ENCODE measurements at places on chromosomes 7 and 10.

DNA sequence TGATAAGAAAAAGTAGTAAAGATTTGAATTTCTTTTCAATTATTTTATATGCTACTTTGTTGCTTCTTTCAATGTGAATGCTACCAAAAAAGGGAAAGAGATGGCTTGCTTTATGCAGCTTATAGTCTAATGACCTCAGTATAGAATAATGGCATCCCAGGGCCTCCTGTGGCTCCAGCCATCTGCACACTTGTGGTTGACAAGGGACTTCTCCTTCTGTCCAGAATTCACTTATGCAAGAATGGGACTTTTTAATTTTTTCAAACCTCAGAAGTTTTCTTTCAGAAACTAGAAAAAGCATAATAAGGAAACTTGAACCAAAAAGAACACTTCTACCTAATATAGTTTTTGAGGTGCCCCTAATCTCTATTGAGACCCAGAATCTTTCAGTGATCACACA, 310.9 kb downstream of the CTNNA3 start:
- no peak for DNase-seq

GRCh38 chr7:102119213-102119651, 167.4 kb upstream of the SH2B2 start:
- no peak for DNase-seq

GRCh38 chr10:48377751-48378530, 71.5 kb downstream of the MAPK8 start:
- DNase-seq, result no peak

DNA sequence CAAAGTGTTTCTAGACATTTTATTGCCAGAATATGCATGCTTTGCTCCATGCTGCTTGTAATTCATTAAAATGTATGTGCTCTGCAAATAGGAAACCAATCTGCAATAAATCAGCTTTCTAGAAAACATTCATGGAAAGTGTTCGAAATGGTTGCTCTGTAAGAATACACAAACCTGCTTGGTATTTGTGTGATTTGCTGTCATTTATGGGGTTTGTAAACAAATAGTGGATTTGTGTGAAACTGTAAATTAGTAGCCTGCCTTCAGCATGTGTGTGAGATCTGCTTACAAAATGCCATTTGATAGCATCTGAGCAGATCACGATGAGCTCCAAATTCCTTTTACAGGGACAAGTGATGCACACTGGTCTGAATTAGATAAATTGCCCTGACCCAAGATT, 219.0 kb upstream of the CSTF2T start:
- no peak for DNase-seq

DNA sequence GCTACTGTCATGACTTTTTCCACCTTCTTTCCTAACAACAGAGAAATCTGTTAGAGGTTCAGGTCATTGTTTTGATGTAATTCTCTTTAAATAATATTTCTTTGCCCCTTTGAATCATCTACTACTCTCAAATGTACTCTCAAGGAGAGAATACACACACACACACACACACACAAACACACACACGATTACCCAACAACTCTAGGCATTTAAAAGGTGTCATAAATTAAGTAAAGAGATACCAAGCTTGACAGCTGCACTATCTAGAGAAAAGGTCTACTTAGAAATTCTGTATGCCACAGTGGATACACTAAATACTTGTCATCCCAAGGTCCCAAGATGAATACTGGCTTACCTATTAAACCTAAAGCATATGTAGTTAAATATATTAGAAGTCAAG, 4.8 kb downstream of the PANK1 start:
- DNase-seq, result no peak

GRCh38 chr10:58473976-58474375, 38.7 kb upstream of the BICC1 start:
- no peak for DNase-seq

GRCh38 chr10:29785701-29786100, 150.9 kb upstream of the SVIL start:
- no peak for DNase-seq

- no peak for DNase-seq
Measured at GRCh38 chr10:7410301-7410861, 453 bp downstream of the SFMBT2 start.

GRCh38 chr7:73482746-73483145, 39.3 kb downstream of the BAZ1B start:
- DNase-seq, result no peak

DNA sequence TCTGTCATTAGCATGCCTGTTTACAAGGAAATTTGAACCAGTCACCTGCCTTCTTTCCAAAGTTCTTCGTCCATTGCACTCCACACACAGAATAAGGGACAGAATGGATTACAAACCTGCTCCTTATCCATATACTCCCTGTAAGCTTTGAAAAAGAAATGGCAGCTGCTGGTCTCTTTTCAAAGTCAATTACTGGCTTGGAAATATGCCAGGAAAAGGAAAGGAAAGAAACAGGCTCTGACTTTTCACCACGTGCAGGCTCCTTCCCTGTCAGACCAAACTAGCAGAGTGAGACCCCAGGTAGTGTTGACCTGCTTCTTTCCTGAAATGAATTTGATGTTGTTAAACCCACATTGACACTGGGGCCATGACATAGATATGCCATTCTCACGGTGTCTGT, 84.5 kb downstream of the LHFPL3 start:
- no peak for DNase-seq

DNA sequence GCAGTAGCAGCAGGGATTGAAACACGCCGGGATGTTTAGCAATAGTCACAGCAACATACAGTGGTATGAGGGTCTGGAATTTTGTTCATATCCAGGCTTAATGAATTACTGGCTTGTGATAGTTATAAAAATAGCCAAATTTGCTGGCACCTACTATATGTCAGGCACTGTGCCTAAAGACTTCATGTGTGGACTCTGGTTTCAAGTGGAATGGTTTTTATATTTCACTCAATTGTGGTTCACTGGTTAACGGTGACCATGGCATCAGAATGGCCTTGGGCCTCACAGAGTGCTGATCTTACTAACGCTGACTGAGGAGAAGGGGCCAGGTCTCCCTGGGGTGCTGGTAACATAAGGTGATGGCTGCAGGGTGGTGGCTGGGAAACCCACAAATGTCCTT, 55.7 kb downstream of the CELF2 start:
- DNase-seq, result no peak

DNA sequence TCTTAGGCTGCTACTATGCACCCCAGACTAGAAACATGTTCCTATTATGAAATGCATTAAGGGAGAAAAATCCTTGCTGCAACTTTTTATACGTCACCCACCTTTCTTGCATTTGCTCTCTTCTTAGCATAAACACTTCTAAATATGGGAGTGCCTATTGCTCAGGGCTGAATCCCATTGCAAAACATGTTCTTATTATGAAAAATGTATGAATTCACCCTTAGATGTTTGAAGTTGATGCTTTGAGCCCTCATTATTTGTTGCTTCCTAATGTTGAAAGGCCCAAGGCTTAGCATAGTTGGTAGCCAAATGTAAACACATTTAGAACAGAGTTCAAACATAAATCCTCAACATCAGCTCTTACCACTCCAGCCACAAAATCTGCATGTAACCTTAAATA, 52.8 kb downstream of the BMPER start:
- DNase-seq, result no peak

DNA sequence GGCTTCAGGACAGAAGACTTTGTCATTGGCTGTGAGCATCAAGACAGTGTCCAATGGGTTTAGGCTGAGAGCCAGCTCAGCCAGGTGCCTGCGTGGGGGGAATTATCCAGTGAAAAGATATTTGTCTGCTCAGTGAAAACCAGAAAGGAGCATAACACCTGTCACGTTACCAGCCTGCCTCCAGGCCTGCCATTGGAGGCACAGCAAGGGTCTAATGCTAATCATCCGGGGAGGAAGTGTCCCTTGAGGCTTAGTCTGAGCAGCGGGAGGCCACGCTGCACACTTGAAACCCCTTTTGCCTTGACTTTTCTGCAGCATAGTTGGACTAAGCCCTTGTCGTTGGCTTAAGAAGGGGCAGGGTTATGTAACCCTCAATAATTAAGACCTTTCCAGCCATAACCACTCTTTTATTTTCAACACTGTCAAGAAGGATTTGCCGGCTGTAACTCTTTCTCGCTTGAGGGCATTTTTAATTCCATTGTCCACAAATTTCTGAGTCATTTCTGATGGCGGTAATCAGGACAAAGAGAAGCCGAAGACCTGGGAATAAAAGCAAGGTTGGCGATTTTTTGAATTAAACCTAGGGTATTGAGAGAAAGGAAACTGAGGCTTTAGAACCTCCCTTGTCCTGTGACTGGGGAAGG, 639.6 kb upstream of the FOXK1 start:
- DNase-seq, result no peak

GRCh38 chr10:97574374-97575126, 2.0 kb downstream of the ANKRD2 start:
- no peak for DNase-seq

DNA sequence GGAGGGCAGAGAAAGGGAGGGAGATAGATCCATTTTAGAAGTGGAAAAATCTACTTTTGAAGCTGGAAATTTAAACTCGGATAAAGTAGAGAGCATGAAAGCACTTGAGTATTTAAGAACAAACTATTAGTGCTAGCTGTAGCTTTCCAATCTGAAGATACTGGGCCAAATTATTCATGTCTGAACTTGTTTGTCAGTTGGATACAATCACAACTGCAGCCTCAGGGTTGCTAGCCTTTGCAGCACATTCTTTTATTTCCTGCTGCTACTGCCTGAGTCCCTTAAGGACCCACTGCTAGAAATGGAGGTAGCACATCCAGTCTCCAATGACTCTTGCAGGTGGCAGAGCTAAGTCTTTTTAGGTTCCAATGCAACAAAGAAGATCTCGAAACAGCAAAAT, 8.3 kb upstream of the SLC25A13 start:
- no peak for DNase-seq

- DNase-seq, result no peak
Measured at GRCh38 chr7:33748793-33749192, 156.5 kb upstream of the BMPER start.

DNA sequence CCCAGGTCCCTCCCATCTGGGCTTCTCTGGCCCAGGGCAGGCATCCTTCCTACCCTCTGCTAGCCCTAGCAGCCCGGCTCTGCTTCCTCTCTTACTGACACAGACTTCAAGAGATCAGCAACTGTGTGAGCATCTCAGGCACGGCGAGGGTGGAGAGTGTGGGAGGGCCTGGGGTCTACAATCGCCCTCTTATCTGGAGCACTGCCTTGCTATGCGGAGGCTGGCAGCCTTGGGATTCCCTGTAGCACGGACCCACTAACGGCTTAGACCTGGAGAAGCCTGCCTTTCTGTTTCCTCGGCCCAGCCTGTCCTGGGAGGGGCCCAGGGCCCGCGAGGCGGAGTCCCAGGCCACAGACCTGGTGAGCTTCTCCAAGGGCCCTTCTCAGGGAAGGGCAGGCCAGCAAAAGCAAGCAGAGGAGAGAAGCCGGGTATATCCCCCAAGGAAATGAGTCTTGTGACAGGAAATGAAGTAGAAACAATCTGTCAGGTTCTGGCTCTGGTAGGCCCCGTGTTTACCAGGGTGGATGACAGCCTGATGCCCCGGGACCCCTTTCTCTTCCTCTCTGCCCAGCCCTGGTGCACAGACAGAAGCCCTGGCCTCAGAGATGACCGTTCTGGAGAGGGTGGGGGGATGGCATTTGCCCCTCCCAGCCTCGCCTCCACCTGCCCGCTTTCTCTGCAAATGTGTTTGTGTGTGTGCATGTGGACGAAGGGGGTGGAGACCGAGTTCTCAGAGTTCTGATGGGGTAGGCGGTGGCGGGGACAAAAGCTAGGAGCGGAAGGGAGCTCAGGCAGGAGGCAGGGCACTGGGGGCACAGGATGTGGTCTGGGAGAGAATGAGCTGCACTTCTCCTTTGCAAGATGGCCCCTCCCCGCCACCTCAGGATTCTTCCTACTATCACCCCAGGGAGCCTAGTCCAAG, 2.5 kb downstream of the LRCH4 start:
- DNase-seq, result peak; percentile 51
